ENCODE measurements at places on chromosomes 11 and 22.

- no peak for DNase-seq
Measured at GRCh38 chr11:46917762-46918082, 628 bp downstream of the LRP4 start.

- DNase-seq, result no peak
Measured at GRCh38 chr22:38347944-38348750, 30.9 kb upstream of the CSNK1E start.

DNA sequence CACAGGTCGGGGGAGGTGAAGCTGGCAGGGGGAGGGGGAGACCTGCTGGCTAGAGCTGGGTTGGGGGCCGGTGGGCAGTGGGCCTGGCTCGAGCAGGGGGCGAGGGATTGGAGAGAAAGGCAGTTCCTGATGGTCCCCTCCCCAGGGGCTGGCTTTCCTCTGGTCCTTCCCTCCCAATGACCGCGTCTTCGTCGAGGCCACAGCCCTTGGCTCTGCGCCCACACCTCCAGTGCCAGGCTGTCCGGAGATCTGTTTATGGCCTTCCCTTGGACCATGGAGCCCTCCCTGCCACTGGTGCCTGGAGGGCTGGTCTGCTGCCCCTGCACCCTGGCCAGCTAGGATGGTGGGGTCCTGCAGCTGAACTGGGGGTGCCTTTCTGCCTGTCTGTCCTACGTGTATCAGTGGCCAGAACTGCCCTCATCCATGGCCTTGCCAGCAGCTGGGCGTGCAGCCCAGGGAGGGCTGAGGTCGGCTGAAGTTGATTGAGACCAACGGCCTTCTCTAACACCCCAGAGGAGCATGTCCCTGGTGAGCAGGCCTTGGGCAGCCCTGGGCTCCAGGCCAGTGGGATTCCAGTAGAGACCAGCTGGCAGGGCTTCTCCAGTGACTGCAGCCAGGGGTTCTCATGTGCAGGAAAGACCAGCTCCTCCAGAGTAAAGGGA lies 12.3 kb downstream of the TANGO2 start:
- no peak for DNase-seq

- DNase-seq, result no peak
Measured at GRCh38 chr11:69984457-69985261, 93.5 kb upstream of the ANO1 start.

DNA sequence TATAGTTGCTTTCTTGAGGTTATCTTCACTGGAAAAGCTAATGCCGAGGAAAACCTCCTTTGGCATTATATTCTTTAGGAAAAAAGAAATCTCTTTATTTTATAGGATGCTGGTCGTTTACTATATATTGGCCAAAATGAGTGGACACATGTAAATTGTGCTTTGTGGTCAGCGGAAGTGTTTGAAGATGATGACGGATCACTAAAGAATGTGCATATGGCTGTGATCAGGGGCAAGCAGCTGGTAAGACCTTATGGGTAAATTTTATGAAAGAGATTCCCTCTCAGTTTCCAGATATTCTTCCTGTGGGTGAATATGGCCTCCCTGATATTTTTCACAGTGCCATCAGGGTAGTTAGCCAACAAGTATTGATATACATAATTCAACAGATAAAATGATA lies 29.4 kb upstream of the TTC36 start:
- no peak for DNase-seq

DNA sequence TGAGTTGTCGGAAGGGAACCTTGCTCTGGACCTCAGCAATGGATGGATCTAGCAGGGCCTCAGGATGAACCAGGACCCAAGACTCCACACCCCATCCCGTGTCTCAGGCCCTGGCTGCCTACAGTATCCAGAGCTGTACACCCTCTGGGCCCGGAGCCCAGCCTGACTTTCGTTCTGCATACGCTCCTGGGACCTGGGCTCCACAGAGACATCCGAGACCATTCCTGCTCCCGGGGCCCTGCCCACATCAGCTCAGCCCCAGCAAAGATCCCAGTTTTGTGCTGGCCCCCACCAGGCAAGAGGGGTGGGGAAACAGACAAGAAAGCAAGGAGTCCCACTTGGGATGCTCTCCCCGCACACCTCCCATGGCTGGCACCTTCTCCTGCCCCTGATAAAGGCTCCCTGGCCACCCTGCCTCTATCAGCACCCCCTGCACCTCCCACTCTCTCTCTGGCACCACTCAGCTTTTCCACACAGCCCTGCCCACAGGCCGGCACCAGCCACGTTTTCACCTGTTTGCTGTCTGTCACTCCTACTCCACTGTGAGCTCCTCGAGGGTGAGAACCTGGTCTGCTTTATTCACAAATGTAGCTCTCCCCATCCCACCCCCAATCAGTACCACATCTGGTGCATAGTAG lies 64.5 kb upstream of the TCF20 start:
- DNase-seq, result no peak

DNA sequence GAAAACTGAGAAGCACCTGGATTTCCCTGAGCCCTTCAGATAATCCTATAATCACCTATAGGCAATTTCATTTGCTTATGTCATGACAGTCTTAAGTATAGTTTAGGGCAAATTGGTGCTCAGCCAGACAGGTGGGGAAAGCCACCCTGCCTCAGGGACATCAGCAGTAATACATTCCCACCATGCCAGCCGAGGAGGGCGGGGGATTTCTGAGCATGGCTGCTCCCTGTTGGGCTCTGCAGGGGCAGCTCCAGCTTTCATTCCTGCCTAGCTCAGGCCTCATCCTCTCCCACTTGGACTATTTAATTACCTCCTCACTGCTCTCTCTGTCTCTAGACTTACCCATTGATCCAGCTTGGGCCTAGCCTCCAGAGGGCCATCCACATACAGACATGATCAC lies 9.0 kb upstream of the DRD2 start:
- DNase-seq, result no peak

- peak; percentile 22 for DNase-seq
Measured at GRCh38 chr11:110128161-110128560, 35.0 kb downstream of the ZC3H12C start.

DNA sequence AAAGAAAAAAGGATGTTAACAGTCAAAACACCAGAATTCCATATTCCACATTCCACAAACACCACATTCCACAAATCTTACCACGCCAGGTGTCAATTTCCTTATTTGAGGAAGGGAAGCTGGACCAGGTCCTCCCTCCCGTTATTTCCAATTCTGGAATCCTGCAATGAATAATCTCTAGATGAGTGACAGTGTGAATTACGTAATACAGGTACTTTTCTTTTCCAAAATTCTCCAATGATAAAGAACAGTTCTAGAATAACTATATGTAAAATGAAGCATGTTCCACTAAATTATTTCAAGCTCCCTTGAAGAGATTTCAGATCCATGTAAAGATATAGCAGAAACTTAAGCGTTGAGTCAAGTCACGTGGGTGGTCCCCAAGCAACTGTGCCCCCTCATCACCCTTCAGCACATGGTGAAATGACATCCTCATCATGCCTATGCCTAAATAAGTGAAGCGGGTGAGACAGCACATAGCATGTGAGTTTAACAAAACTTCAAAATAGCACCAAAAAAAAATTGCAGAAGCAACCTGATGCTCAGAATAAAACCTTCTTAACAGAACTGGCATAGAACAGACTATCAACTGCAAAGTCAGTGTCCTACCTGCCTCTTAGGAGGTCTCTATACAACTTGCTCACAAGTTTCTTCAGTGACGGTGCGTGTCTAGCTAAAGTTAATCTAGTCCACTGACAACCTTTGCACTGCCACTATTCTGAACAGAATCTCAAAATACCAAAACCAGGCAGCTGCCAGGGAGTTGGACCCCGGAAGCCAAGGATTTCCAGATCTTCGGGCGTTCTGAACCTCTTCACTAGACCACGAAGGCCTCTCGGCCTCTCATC lies 876 bp downstream of the NFRKB start:
- no peak for DNase-seq

DNA sequence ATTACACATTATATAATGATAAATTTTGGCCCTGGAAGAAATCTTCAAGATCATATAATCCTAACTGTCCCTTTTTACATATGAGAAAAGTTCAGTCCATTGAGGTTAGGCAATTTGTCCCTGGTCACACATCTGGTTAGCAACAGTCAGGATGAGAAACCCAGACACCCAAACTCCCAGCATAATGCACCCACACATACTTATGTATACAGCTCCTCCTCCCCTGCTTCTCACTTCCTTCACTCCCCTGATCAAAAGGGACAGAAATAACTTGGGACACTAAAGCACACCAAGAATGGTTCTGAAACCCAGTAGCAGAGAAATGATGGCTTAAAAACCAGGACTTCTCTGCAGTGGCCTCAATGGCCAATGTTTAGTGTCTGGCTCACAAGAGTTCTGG lies 11.1 kb downstream of the NUMA1 start:
- DNase-seq, result no peak

GRCh38 chr22:31957970-31958594 lies 13.7 kb downstream of the YWHAH start:
- no peak for DNase-seq

- DNase-seq, result no peak
Measured at GRCh38 chr11:128053981-128054931, 533.1 kb downstream of the ETS1 start.

- DNase-seq, result no peak
Measured at GRCh38 chr11:63643205-63643604, 28.0 kb downstream of the ATL3 start.
